ENCODE measurements at places on chromosomes 2 and 18. TPM values are rescaled to one million over a fixed set of nuclear protein-coding genes. Genes with fewer than 3 reads are reported as not detected.

Gene FAM124B
- total RNA-seq, result 22.1 TPM

Gene CPO
- total RNA-seq, result not detected

Gene LIMS2
- 43.8 TPM for total RNA-seq

Gene PDE1A
- total RNA-seq, result 0.10 TPM

Gene SAG
- not detected for total RNA-seq

Gene RFX8
- total RNA-seq, result 2.3 TPM

Gene FSHR
- total RNA-seq, result not detected

Gene CABYR
- total RNA-seq, result 6.4 TPM

Gene EVX2
- total RNA-seq, result not detected

Gene RAB6C
- not detected for total RNA-seq

Gene CCL20
- total RNA-seq, result 6.5 TPM

Gene MC4R
- not detected for total RNA-seq

Gene GPR155
- total RNA-seq, result 0.74 TPM

Gene CRYBA2
- not detected for total RNA-seq

Gene SCN9A
- 0.30 TPM for total RNA-seq

Gene SERPINE2
- total RNA-seq, result 24.7 TPM

Gene INPP1
- total RNA-seq, result 37.2 TPM

Gene OR6B2
- not detected for total RNA-seq

Gene TLX2
- not detected for total RNA-seq

Gene GATA6
- 3.8 TPM for total RNA-seq

Gene KIF1A
- total RNA-seq, result 0.13 TPM

Gene EN1
- total RNA-seq, result not detected

Gene SH3RF3
- 18.1 TPM for total RNA-seq

Gene NOP58
- total RNA-seq, result 63.8 TPM

Gene MOGAT1
- total RNA-seq, result not detected

Gene MTCL1
- total RNA-seq, result 17.1 TPM

Gene IL36A
- total RNA-seq, result not detected

Gene KCNJ13
- not detected for total RNA-seq

Gene STK16
- total RNA-seq, result 9.6 TPM

Gene SPATS2L
- 75.7 TPM for total RNA-seq

Gene SLC9A4
- total RNA-seq, result not detected

Gene SERPINB12
- not detected for total RNA-seq

Gene EFEMP1
- total RNA-seq, result 1,504 TPM
